K562 (cell line): ENCODE measurements at places on chromosomes 6 and 20. TPM values are rescaled to one million over a fixed set of nuclear protein-coding genes. Genes with fewer than 3 reads are reported as not detected.

GRCh38 chr6:42113936-42114636, 28.3 kb downstream of the C6orf132 start:
- DNase-seq = no peak

DNA sequence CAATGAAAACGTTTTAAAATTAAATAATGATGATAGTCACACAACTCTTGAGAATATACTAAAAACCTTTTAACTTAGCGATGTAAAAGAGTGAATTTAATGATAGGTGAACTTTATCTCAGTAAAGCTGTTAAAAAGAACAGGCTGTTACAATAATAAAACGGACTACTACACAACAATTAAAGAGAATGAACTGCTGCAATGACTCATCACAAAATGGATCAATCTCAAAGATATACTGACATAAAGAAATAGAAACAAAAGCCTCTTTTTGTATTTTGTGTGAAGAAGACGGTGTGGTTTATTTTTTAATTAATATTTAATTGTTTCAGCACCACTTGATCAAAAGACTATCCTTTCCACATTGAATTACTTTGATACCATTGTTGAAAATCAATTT, 352.4 kb upstream of the GJE1 start:
- no peak for DNase-seq

DNA sequence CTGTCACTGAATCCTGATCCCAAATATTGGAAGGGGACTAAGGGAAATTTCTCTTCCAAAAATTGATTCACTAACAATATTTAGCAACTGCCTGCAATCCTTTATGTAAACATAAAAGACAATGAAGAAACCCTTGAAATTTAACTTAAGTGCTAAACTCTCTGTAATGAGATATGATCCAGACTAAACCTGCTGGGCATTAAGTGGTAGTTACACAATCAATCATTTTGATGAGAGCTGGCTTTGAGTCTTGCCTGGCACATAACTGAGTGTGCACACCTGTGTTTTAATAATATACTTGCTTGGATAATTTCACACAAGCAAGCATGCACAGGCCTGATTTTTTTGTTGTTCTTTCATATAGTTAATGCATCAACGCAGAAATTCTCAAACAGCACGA, 9.8 kb upstream of the ZFP64 start:
- DNase-seq = no peak

GRCh38 chr6:79895382-79896074, 51.8 kb downstream of the ELOVL4 start:
- DNase-seq = no peak

The ZSCAN16 gene
- not detected in 2 replicates for total RNA-seq

The CASS4 gene
- total RNA-seq = 27.8 and 36.8 TPM in 2 replicates
